Fibroblast of lung (primary cell): ENCODE measurements at places on chromosomes 3 and 15. TPM values are rescaled to one million over a fixed set of nuclear protein-coding genes. Genes with fewer than 3 reads are reported as not detected.

- no peak for DNase-seq
These were observed 15.0 kb downstream of the PRR23E start for GRCh38 chr3:127207727-127208482.

DNA sequence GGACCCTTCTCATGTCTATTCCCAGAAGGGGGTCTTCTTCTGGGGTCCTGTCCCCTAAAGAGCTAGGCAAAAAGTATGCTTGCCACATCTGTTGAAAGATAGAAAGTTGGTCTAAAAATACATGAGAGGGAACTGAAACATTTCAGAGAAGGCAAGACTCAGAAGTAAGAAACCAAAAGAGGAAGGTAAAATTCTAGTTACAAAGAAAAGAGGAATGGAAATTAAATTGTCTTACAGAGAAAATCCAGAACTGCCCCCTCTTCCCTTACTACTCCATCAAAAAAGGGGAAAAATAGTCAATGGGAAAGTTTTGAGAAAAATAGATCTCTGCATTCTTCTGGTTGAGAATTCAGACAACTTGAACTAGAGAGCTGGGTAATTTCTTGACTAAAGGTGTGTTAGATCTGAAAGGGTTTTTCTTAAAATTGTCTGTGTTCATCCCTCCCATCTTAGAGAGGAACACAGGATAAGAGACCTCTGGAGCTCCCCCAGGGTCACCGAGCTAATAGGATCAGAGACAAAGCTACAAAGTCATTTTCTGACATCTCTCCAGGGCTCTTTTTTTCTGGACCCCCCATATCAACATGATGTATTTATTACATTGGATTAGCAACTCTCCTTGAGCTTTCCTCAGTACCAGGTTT lies 32.3 kb upstream of the CCR2 start:
- no peak for DNase-seq

DNA sequence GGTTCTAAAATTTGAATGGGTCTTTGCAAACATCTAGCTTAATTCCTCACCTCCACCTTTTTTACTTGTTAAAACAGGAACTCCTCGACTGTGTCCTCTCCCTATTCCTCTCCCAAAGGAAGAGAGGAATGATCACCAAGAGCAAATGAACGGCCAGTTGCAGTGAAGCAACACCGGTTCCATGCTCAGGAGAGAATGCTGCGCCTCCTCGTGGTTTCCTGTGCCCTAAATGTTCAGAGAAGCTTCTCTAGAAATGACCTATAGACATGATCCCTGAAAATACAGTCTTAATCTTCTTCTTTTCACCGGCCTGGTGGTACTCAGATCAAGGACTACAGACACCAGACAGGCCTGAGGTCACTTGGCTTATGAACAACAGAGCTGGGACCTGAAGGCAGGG lies 65.1 kb upstream of the GUCA1C start:
- no peak for DNase-seq

- no peak for DNase-seq
These were observed 73.4 kb downstream of the HMCES start for GRCh38 chr3:129352045-129352444.

DNA sequence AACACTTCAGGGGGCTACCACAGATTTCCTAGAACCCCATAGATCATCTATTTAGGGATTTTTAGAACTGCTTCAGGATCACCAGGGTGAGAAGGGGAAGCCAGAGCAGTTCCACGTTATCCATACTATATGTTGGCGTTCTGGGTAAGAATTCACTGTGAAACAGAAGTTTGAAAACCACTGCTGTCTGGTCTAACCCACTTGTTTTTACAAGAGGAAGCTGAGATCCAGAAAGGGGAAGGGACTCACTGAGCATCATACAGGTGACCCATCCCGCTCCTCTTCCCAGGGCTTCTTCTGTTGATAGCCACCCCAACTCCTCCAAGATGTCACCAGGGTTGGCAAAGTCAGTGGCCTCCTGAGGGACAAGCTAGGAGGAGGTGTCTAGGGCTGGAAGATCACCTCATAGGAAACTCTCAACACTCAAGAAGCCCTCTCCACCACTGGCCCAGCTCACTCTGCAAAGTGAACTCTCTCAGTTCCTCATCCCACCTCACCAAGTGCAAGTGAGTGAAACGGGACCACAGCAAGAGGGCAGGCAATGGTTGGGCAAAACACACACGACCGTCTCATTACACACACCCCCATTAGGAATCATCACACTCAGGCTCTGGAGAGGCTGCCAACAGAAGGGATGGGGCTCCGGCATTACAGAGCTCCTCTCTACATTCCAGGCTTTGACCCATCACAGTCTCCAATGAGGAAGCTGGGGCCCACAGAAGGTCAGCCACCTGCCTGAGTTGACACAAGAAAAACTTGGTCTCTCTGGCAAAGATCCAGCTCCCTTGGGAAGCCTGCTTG lies 1.8 kb downstream of the DAPK2 start:
- no peak for DNase-seq

Gene ATP6V1A
- 125 and 213 TPM in 2 replicates for total RNA-seq

Gene TM6SF1
- 2.3 and 3.6 TPM in 2 replicates for total RNA-seq

Gene ATRIP
- total RNA-seq, result 3.0 and 3.6 TPM in 2 replicates

Gene TBC1D21
- not detected in 2 replicates for total RNA-seq

Gene GPR62
- under 0.01 TPM in 2 replicates for total RNA-seq

Gene EFL1
- 21.8 and 29.9 TPM in 2 replicates for total RNA-seq
